ENCODE measurements at places on chromosomes 6 and 20.

DNA sequence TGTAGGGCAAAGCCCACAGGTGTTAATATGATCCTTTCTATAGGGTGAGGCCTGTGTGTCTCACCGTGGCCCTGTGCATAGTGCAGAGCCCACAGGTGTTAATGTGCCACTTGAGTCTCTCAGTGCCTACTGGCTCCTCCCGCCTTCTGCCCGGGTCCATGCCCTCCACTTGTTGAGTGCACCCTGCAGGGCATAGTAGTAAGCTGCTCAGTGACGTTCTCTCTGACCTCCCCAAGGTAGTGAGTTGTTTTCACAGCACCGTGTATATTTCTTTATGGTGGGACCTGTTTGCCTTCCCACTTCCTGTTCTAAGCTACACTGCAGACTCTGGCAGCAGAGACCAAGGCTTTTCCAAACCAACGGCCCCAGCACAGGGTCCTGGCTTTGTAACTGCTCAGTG is 64.5 kb upstream of the SLC22A1 start:
- DNase-seq: no peak

DNA sequence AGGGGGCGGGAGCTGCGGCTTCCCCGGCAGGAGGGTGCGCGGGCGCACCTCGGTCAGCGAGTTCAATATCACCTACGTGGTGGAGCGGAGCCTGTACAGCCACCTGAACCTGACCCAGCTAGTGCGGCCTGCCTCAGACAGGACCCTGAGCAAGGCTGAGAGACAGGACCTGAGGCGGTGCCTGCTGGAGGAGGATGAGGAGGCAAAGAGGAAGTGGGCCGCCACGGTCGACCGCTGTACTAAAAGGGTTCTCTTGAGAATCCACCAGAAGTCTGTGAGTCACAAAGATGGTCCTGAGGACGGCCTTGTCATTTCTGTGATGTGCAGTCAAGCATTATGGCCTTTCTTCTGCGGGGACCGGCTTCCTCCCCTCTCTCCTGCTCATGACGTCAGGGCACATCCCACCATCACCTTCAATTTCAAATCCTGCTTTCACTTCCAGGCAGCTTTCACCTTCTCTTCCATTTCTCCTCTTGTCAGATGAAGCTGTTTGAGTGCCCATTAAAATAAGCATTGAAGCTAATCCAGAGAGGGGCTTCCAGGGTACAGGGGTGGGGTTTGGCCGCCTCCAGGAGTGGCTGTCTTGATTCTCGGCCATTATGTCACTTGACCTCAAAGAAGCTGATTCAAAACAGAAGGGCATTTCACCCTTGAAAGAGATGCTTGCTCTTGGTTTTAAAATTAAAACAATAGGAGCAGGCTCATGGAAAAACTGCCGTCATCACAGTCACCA is 177.6 kb downstream of the SASH1 start:
- no peak for DNase-seq

- DNase-seq: no peak
Observed at GRCh38 chr6:147820520-147820919, 312.0 kb downstream of the SAMD5 start.

DNA sequence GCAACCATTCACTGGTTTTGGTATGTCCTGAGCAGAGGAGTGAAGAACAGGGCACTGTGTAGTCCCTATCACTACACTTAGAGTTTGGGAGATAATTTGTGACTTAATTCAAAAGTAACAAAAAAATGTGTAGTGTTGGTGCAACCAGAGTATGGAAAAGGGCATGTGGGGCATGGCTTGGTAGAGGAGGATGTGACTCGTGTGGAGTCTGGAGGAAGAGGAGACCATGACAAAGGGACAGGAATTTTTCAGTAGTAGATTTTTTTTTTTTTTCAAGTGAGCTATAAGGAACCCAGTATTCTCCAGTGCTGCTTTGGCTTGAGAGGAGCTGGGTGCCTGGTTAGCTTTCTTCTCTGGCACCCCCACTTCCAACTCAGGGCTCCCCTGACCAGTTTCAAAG is 5.1 kb downstream of the MTRES1 start:
- DNase-seq: no peak

DNA sequence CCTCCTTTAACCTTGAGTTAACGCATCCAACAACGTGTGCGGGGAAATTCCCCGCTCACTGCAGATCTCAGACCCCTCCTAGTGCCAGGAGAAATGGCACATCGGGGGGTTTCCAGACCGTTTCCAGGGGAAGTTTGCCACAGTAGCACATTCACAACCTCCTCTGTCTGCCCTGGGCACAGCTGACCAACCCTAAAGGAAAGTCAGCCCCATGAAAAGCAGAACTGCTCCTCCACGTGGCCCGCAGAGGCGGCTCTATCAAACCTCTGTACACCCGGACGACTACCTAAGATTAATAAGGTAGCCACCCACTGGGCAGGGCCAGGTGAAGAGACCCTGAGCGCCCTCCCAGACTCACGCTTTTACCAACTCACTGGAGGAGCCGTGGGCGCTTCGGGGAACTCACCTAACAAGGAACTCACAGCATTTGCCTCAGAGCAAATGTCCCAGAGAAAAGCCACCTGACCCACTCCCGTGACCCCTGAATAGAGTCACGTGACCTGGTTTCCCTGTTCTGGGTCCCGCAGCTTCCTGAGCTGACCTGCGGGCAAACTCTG is 93.1 kb downstream of the PRND start:
- DNase-seq: no peak

DNA sequence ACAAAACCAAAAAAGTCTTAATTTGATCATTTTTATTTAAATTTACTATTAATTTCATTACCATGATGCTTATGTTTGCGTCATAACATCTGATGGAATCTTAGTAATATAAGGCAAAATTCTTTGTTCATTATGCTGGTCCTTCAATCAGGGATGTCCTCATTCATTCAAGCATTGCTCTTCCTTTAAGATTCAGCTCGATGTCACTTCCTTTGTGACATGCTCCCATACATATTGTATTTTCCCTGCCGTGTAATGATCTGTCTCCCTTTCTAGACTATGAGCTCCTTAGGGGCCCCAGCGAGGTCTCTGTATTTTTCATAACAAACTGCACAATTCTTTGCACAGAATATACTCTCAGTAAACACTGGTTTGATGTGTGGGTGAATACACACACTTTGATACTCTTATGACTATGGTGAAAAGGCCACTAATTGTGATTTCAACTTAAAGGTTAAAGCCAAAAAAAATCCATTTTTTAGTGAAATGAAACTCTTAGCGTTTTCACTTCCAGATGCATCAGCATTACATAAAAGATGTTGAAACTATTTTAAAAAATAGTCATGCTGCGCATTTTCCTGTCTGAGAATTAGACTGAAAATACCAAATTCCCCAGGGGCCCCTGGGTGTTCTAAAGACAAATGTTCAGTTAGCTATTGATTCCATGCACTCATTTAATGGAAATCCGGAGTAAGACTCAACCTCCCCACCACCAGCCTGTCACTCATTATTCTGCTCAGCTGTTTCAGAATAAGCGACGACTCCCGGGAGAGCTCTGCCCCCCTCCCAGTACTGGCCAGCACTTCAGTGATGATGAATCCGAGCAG is 169.7 kb downstream of the ATXN1 start:
- no peak for DNase-seq

GRCh38 chr6:155832596-155832995 is 377.0 kb upstream of the NOX3 start:
- DNase-seq: no peak

- no peak for DNase-seq
Observed at GRCh38 chr6:36544228-36544627, 3.1 kb downstream of the STK38 start.

DNA sequence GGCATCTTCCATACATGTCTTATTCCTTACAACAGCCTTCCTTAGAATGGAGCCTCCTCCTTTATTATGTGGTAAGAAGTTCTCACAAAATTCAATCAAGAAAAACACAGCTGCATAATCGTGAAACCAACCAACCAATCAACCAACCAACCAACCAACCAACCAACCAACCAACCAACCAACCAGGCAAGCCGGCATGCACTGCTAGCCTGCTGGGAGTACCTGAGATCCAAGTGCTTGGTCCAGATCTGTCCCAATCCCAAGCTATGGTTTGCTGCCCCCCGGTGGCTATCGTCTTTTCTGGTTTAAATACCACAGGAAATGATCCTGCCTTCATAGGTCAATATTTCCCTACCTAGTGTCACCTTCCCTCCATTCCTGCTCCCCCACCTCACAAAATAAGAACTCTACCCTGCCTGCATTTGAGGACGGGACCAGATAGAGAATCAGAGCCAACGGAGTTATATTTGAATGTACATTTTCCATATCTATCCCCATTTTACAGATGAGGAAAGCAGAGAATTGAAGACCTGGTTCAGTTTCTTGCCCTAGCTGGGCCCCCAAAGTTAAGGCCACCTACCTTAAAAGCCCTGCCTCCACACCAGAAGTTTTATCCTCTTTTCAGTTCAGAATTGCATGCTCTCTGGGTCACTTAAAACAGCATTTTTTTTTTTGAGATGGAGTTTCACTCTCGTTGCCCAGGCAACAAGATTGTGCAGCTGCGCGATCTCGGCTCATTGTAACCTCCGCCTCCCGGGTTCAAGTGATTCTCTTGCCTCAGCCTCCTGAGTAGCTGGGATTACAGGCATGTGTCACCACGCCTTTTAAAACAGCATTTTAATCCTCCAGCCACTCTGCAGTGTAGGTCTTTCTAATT is 27.1 kb downstream of the RAB44 start:
- DNase-seq: no peak

GRCh38 chr20:41499961-41500725 is 118.0 kb downstream of the CHD6 start:
- DNase-seq: no peak

DNA sequence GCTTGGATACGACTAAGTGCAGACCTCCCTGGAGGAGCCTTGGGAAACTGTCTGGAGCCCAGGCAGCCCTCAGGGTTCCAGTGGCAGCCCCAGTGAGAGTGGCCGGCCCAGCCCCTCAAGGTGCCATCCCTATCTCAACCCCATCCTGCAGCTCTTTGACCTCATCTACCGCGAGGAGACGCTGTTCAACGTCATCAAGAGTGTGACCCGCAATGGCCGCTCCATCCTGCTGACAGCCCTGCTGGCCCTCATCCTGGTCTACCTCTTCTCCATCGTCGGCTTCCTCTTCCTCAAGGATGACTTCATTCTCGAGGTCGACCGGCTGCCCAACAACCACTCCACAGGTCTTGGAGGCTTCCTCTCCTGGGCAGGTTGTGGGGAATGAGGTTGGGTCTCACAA is 20.7 kb downstream of the UQCC2 start:
- DNase-seq: no peak

DNA sequence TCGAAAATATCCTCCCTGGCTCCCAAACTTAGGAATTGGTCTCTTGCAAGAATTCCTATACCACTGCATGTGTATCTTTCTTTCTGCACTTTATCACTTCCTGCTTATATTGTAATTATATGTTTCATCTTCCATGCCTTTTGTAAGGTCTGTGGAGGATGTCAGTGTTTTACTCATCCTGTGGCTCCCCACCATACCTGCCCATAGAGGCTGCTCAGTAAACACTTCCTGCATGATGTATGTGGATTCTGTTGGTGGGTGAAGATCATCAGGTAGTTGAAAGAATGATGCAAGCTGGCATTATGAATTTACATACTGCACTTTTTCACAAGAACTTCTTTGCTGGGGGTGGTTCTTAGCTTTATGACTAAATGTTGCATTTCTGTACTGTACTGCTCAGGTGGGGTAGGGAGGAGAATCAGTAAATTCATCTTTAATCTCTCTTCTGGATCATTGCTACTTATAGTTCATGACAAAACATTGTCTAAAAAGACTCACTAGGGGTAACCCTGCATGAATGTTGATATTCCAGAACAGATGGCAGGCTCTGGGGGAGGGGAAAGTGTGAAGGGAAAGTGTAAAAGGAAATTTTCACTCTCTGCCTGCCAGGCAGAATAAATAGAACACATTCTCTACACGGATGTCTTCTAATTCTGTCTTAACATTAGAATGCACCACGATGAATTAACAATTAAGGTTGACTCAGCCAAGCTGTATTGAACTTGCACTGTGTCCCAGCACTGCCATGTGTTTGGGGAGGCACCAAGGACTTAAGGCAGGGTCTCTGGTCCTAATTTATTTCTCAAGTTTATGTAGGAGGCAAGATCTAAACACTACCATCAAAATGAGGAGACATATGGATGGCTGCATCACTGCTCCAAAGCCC is 36.0 kb upstream of the KLHL31 start:
- DNase-seq: no peak

- DNase-seq: no peak
Observed at GRCh38 chr6:156989159-156989806, 212.1 kb downstream of the ARID1B start.

DNA sequence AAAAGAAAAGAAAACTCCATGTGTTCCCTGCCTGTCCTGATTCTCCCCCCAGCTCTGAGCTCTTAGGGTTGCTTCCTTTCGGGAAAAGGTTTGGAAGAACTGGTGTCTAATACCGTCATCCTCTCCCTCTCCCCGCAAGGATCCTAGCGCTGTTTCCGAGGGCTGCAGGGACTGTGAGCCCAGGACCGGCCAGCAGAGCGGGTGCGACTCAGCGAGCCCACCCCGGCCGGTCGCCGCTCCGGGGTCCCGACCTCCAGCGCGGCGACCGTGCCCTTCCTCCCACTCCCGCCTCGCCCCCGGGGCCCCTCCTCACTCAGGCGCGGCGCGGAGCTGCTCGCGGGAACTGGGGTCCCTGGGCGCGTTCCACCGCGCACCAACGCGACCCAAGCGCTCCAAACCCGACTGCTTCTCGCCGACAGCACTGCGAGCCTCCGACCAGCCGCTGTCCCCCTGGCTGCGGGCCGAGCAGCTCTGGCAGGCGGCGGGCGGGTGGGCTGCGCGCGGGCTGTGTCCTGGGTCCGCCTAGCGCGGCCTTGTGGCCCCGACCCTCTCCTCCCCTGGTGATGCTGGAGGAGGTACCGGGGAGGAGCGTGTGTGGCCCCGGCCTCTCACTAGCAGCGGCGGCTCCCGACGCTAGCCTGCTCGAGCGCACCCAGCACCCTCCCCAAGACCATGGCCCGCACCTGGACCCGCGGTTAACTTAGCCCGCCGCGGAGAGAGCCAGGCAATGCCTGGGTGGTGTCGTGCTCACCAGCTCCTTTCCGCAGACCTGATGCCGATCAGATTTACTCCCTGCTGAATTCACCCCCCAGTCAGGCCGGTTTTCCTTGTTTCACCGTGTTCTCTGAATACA is at the start of gene PLA2G7:
PLA2G7 (minus strand) TSS at position 509 of the 853 bp plus-strand sequence. CDS start 12,484 bp downstream, outside the sequence.
- DNase-seq: no peak

GRCh38 chr6:56009636-56010035 is 134.2 kb upstream of the BMP5 start:
- DNase-seq: no peak

Measured in cortex of kidney (tissue), 1 donor.